ENCODE measurements at places on chromosomes 5 and 9.

DNA sequence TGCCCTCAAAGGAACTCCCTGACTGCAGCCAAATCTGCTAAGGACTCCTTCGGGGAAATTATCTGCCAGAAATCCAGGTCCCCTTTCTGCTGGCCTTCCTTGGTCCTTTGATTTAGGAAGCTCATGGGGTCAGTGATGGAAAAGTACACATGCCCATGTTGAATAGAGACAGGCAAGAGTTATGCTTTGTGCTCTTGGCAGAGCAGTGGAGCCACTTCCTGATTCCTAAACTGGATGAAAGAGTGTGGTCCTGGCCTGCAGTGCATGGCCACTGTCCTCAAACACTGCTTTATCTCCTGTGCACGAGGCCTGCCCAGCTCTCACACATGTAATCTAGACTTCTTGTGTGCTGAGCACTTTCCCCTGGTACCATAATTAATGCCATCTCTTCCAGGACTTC lies 2.0 kb upstream of the EBF1 start:
- no peak for DNase-seq

DNA sequence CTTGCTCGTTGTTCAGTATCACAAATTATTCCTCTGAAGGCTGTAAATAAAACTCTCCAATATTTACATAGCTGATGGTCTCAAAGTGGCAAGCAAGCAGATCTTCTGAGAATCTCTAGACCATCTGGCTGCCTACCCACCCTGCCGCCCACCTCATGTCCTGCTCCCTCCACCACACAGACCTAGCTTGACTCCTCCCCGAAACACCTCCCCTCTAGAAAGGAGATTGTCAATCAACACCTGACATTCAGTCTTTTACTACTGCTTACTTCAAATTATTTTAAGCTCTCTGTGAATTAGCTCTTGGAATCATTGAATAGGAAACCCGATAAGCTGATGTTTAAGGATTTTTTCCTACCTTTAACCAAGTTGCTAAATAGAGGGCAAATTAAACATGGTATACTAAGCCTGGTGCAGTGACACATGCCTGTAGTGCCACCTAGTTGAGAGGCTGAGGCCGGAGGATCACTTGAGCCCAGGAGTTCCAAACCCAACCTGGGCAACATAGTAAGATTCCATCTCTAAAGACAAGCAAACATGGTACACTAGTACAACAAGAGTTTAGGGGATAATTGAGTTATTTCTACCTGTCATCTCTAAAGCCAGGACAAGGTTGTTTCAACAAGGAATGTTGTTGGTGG lies 10.9 kb upstream of the SOWAHA start:
- DNase-seq = no peak

DNA sequence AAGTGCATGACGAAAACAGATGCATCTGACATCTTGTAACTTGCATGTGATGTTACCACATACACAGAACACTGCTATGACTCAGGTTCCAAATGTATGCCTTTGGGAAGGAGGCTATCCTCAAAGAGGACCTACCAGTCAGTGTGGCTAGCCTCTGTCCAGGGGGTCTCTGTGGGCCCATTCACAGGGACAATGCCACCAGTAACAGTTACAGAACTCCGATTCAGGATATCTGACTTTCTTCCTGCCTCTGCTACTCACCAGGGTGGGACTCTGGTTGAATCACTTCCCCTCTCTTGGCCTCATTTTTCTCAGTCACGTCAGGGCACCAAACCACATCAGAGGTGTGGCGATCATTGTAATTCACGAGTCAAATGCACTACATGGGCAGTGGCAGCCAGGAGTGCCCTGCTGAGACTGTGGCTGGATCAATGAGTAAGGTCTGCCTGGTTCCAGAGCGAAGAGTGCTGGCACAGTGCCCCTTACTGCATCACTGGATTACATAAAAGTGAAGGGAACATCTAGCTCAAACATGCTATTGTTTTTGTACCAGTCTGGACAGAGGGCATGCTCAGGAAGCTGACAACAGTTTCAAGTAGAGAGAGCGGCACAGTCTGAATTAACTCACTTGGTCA lies 13.2 kb downstream of the ATOX1 start:
- no peak for DNase-seq

- DNase-seq = no peak
Measured at GRCh38 chr5:14034963-14035362, 90.5 kb upstream of the DNAH5 start.

GRCh38 chr9:120916588-120916987 lies 10.0 kb downstream of the TRAF1 start:
- DNase-seq = no peak

- DNase-seq = no peak
Measured at GRCh38 chr9:18122171-18122570, 351.8 kb upstream of the ADAMTSL1 start.

- no peak for DNase-seq
Measured at GRCh38 chr9:126793686-126794417, 11.0 kb upstream of the ZBTB43 start.

DNA sequence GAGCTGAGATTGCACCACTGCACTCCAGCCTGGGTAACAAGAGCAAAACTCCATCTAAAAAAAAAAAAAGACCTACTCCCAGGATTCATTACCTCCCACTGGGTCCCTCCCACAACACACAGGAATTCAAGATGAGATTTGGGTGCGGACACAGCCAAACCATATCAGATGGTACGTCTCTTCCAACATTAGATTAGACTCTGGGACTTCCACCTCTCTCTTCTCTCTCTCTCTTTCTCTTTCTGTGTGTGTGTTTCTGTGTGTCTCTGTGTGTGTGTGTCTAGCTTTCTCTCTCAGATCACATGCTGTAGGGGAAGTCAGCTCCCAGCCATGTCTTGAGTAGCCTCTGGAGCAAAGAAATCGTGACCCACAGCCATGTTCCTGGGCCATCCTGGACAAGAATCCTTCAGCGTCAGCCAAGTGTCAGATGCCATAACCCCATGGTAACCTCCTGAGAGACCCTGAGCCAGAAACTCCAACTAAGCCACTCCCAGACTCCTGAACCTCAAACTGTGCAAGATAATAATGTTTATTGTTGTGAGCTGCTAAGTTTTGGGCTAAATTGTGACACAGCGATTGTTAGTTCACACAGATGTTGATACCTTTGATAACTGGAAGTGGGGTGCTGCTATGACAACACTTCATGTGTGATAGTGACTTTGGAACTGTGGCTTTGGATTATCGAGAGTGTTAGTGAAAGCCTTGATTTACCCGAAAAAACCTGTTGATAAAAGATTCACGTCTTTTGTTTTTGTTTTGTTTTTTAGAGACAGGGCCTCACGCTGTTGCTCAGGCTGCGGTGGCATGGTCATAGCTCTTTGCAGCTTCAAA lies 4.1 kb upstream of the CMBL start:
- DNase-seq = no peak

DNA sequence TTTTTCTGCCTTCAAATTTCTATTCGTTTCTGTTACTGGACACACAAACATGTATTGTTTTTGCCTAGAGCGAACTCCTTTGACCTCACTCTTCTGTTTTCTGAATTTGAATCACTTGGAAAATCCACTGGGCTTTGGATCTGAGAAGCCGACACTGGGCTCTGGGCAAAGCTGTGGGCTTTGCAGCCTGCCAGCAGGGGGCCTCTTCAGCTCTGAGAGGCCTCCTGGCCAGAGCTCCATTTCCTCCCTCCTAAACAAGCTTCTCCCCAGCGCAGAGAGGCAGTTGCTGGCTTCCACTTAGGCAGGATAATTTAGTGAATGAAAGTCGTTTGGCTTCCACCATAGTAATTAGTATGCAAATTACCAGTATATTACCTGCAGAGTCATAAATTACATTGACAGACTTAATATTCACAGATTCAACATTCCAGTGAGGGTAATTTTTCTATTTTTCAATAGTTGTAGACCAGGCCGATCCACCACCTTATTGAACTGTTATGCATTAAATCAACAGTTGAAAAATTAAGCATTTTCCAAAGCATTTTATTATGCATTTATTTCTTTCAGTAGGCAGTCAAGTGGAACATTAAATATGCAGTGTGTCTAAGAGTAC lies 104.0 kb upstream of the ZNF366 start:
- DNase-seq = peak; percentile 61

DNA sequence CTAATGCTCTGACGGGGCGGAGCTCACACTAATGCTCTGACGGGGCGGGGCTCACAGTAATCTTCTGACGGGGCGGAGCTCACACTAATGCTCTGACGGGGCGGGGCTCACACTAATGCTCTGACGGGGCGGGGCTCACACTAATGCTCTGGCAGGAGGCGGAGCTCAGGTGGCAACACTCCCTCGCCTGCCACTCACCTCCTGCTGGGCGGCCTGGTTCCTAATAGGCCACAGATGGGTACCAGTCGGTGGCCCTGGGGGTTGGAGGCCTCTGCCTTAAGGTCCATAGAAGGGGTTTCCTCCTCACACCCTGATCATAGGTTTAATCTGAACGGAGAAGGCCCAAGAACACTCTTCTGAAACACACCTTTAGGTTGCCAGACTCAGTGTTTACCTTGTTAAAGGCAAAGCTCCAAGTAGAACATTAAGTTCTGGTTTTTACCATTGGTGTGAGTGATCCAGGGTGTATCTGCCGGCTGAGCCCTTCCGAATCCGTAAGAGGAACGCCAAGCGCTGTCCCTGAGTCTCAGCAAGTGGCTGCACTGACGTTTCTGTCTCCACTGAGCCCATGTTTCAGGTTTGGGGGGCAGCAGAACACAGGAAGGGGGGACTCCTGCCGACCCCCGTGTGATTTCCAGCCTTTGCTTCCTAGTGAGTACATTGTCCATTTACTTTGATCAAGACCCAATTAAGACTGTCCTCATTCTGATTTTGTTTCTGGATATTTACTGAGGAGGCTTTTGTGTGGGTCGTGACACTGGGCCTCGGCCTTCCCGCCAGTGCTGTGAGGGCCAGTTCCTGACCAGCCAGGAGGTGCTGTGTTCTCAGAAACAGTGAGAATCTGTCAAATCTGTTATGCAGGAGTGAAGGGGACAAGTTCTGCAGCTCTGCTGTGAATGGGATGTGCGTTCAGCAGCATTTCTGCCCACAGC lies 24.6 kb upstream of the LRRC14B start:
- no peak for DNase-seq

DNA sequence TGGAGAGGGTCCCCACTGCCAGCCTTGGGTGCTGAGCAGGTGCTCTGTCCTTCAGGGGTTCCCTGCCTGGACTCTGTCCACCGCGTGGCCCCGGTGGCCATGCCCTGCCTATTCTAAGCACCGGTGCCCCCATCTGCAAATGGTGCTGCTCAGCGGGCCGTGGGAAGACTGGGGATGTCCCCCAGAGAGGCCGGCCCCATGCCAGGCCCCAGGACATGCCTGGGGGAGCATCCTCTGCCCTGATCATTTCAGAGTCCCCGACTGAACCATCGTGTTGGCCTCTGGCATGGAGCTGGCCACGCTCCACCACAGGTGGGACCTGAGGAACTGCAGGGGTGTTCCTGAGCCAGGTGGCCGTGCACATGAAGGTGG lies 64.7 kb downstream of the RXRA start:
- DNase-seq = no peak

DNA sequence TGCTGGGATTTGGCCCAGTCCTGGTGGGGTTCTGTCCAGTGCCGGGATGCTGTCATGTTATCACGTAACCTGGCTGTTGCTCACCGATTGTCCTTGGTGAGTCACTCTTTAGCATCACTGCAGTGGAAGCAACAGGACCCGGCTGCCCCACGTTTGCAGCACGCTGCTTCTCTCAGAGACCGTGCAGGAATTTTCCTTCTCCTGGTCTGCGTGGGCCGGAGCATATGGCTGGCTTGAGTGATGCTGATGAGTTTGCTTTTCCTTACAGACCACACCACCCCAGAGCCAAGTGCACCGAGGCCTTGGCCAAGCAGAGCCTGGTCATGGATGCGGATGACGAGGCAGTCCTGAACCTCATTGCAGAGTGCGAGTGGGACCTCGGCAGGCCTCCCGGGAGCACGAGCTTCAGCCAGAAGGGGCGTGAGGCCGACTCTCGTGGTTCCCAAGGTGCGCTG lies 21.4 kb downstream of the CEP72 start:
- DNase-seq = no peak

GRCh38 chr5:93658044-93658443 lies 75.0 kb downstream of the NR2F1 start:
- DNase-seq = no peak

DNA sequence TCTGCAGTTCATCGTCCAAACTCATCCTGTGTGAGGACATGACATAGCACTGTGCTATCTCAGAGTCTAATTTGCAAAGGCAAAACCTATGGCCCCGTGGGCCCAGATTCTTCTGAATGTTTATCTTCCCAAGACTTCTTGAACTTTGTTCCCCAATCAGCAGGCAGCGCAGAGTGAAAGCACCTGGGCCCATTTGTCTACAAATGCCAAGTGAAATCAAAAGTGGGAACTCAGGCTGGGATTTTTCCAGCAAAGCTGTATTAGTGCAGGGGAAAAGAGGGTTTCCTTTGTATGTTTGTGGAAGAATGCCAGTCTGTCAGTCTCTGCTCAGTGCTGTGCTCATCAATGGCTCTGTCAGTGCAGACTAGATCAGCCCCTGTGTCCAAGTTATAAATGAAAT lies 55.8 kb downstream of the FOXD1 start:
- DNase-seq = no peak

- DNase-seq = no peak
Measured at GRCh38 chr5:3336666-3337065, 259.0 kb upstream of the IRX1 start.

DNA sequence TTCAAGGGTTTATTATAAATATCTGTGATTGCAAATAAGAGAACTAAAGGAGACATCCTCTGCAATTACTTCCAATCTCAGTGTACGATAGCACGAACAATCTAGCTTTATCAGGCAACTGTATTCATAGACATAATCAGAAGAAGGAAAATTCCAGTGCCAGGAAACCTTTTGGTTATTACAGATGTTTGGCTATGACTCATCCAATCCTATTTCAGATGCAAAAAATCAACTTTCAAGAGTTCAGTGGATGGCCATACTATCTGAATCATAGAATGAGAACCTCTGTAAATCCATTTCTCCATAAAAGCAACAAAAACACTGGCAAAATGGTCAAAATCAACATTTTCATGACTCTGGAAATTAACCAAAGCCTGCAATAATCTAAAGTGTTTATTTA lies 37.9 kb downstream of the GAS1 start:
- no peak for DNase-seq

- peak; percentile 32 for DNase-seq
Measured at GRCh38 chr9:108956022-108956630, 21.9 kb downstream of the ABITRAM start.

DNA sequence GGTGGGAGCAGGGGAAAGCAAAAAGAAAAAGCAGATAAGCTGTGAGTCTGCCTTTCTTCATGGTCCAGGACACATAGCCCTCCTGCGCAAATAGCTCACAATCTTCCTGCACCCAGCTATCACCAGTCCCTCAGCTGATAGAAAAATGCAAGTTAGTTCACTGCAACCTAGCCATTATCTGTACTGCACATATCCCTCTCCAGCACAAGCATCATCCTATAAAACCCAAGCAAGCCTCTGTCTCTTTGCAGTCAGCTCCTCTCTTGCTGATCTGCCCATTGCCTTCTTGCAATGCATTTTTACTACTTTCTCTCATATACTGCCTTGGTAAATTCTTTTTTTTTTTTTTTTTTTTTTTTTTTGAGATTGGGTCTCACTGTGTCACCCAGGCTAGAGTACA lies 20.0 kb upstream of the MSANTD3 start:
- no peak for DNase-seq

- DNase-seq = no peak
Measured at GRCh38 chr9:137405677-137406081, 17.3 kb downstream of the EXD3 start.

All from NCI-H526 treated with DMSO at 0.1 percent for 48 hours (cell line).